ENCODE measurements at places on chromosomes 2 and 18.

GRCh38 chr2:62217970-62218369 lies 22.1 kb downstream of the B3GNT2 start:
- no peak for DNase-seq

- no peak for DNase-seq
These were observed 7.0 kb downstream of the KIF5C start for GRCh38 chr2:148882051-148882450.

- no peak for DNase-seq
These were observed 238.5 kb downstream of the MTX2 start for GRCh38 chr2:176507786-176508185.

- DNase-seq, result no peak
These were observed 9.7 kb downstream of the VRK2 start for GRCh38 chr2:58056192-58056916.

DNA sequence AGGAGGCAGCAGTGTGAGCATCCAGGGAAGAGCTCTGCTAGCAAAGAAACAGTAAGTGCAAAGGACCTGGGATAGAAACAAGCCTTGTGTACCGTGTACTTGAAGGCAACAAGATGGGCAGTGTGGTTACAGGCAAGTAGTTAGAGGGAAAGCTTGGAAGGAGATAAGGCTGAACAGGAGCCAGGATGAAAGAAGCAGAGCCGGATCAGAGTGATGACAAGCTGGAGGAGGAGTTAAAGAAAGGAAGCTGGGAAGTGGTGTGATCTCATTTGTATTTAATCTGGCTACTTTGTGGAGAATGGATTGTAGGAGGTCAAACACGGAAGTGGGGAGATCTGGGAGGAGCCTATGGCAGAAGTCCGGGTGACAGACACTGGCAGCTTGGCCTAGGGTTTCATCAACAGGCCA lies 44.7 kb upstream of the VPS54 start:
- no peak for DNase-seq

- DNase-seq, result no peak
These were observed 5.2 kb downstream of the EML6 start for GRCh38 chr2:54728669-54729120.

DNA sequence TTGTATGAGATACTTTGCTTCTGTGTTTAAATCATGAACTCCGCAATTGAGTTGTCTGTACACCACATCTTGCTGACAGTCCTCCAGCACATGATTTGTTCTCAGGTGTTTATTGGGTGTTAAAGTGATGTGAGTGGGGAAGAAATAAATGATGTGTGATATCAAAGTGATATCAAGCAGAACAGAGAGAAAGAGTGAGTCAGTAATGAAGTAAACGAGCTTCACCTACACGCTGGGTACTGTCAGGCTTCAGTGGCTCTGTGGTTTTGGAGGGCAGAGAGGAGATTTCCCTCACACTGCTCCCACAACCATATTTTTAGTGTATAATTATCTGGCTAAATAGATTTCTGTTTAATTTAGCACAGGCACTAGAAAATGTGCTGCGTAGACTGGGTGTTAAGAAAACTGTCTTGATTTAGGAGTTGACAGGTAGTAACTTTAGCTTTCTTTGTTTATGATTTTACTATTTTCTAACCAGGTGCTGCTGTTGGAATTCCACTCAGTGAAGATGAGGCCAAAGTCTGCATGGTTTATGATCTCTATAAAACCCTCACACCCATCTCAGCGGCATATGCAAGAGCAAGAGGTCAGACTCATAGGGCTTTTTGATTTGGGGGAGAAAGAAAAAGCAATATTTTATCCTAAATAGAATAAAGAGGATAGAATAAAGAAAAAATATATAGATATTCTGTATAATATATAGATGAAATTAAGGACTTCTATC lies 21.2 kb downstream of the ATIC start:
- DNase-seq, result no peak

DNA sequence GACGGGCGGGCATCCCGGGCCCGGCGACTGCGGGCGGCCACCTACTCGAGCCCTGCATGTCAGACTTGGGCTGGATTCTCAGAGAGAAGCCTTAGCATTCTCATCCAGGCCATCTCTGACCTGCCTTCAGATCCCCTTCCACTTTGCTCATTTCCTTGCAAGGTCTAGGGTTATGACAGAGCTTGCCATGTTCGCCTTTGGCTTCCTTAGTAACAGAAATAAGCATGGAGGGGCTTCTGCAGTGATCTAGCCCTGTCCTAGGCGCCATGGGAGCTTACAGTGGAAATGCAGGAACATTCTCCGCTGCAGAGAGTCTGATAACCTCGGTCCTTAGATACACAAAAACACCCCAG lies 632 bp upstream of the ACVR1 start:
- DNase-seq, result no peak
